ENCODE measurements at places on chromosomes 11 and 22.
A peak's percentile ranks its signal among the peaks of the same experiment; 100 is the strongest.

- DNase-seq: no peak
Observed at GRCh38 chr22:48579043-48579927, 1248.4 kb downstream of the BRD1 start.

- no peak for DNase-seq
Observed at GRCh38 chr11:129871914-129872313, 23.5 kb downstream of the NFRKB start.

DNA sequence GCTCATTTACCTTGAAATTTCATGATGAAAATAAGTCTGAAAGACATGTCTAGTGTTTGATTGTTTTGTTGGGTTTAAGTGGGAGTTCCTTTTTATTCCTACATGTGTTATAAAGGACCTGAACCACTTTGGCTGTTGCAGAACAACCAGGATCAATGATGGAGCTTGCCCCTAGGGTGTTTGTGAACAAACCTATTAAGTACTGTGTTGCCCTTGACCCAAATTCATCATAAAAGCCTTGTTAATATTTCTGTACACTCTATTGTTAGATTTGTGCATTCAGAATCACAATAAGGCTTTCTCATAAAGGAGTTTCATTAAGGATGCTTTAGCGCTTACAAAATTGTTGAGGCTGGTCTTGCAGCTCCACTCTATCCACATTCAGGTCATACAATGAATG is 452.6 kb downstream of the NELL1 start:
- DNase-seq: no peak

GRCh38 chr22:34045311-34045710 is 125.0 kb upstream of the LARGE1 start:
- no peak for DNase-seq

DNA sequence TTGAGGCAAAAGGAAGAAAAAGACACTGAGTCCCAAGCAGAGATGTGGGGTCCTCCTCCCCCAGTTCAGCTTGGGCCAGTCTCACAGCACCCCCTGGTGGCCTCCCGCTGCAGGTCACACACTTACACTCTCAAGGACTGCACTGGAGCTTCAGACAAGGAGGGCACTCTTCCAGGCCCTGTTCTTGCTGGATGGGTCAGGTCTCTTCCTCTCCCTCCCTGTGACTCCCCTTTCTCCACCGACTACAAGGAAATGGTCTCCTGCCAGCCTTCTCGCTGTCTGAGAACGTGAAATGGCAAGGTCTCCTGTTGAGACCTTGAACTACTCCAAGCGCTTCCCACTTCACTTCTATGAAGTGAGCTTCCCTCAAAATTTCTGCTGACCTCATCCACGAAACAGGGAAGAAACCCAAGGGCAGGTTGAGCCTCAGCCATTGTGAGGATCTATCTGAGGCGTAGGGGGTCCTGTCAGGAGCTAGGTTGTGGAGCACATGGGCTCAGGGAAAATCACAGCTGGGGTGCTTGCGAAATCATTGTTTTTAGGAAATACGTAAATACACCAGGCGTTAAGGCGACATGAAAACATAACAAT is 11.2 kb upstream of the IGLL1 start:
- DNase-seq: peak; percentile 15

- no peak for DNase-seq
Observed at GRCh38 chr11:69352715-69353319, 58.9 kb downstream of the MYEOV start.

GRCh38 chr11:19395050-19395449 is 154.3 kb upstream of the E2F8 start:
- DNase-seq: no peak

- DNase-seq: no peak
Observed at GRCh38 chr11:2273771-2274170, 3.4 kb upstream of the ASCL2 start.

DNA sequence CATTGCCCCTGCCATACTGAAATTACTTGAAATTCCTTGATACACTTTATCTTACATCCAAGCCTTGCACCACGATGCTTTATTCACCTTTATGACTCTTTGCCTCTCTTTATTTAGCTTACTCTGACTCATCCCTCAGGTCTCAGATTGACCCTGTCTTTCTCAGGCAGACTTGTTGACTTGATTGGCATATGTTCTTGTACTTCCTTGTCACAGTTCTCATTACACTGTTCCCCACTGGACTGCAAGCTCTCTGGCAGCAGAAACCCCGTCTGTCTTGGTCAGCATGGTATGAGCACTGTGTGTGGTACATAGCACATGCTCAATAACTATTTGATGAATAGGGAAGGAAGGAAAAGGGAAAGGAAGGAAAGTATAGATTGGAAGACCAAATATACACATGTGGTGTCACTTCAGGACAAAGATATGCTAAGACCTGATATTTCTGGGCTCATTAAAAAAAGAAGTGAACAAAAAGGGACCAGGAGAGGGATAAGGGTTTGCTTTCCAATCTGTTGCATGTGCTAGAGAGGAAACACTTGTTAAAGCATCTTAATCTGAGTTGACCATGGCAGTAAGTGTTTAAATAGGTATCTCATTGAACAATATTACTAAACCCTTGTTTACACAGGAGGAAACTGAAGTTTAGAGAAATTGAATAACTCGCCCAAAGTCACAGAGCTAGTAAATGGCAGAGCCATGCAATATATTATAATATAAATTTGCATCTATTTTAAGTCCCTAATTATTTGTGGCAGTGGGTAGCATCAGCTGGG is 7.2 kb downstream of the LYVE1 start:
- DNase-seq: no peak

- DNase-seq: no peak
Observed at GRCh38 chr22:50268655-50269113, 1.5 kb downstream of the MAPK11 start.

DNA sequence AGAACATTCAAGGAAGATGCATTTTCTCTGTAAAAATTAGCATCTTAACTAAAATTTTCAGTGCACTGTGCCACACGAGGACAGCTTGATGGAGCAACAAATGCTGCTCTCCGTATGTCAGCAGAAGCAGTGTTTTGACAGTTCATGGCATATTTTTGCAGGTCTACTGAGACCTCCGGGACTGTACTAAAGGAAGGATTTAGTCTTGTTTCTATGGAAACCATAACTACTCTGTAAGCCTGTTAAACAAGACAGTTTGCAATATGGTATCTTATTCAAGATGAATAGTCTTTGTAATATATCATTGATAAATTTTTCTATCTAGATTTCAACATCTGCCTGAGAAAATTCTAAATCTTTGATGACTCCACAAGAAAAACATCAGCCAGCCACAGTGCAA is 184.0 kb upstream of the GUCY1A2 start:
- DNase-seq: no peak

DNA sequence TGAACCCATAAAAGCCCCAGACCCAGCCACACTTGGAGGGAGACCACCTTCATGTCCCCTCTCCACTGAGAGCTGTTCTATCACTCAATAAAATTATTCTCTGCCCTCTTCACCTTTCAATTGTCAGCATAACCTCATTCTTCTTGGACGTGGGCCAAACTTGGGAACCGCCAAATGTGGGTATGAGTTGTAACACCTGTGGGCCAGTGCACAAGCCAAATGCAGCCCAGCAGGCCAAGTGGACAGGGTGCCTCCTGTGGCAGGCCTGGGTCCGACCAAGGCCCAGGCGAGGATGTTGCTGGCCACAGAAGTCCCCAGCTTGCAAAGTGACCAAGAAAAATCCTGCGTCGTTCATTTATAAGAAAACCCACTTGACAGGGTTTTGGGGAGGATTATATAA is 621.2 kb downstream of the METTL15 start:
- DNase-seq: no peak

DNA sequence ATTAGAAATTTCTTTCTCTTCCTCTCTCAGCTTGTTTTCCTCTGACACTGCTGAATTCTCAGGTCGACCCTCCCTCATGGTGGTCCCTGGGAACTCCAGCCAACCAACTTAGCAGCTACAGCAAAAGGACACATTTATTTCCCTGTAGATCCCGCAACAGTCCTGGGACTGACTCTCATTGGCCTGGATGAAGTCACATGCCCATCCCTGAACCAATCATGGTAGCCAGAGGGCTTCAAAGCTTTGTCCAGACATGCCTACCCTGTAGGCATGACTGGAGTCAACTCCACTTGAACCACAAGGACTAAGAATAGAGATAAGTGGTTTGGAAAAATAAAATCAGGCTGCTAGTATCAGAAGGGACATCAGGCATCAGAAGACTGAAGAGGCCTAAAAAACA is 84.6 kb upstream of the LRRC55 start:
- DNase-seq: no peak

- no peak for DNase-seq
Observed at GRCh38 chr11:41201156-41201555, 258.3 kb downstream of the LRRC4C start.

- no peak for DNase-seq
Observed at GRCh38 chr11:120432056-120433018, 79.2 kb upstream of the GRIK4 start.

- no peak for DNase-seq
Observed at GRCh38 chr22:46515208-46516111, 22.0 kb downstream of the CELSR1 start.

DNA sequence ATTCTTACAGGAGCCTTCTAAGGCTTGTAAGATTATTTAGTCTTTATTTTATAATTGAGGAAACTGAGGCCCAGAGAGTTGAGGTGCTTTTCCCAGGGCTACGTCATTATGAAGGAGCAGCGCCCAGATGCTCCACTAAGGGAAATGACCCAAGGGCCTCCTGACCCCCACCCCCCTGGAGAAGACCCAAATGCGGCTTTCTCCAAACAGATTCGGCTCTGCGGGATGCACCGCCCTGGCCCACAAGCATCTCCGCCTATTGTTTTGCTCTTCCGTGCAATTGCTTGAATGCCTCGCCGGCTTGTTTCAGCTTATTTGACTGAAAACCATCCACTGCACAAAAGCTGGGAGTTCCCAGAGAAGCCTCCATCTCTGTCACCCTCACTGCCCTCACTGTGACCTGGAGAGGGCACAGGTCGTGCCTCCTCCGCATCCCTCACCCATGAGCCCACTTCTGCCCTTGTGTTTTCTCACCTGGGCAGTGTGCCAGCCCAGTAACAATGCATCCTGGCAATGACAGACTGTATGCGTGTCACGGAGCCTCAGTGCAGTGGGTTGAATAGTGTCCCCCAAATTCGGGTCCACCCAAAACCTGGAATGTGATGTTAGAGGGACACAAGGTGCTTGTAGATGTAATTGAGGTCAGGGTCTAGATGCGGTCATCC is 790.2 kb downstream of the TBC1D22A start:
- no peak for DNase-seq

DNA sequence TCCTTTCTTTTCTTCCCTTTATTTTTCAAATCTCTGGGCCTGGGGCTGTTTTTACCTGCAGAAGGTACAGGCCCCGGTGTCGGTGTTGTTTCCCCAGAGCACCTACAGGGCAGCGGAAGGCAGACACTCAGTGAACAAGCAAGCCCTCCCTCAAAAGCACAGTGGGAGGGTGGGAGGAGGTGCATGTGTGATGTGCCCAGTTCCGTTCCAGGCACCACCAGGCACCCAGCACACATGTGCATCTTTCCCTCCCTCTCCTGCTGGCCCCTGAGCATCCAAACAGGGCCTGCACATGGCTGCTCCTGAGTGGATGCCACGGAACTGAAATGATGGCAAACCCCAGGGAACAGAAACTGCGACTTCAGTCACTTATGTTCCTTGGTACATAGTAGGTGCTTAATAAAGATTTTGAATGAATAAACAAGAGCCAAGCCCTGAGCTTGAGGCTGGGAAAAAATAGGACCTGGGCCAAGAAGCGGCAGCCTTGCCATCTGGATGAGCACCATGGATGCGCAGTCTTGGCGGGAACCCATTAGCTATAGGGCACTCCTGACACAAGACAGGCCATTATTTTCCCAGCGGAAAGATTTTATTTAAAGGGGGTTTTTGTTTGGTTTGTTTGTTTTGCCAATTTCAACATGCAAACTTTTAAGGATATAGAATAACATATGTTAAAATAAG is 47.8 kb downstream of the ARRB1 start:
- DNase-seq: no peak

DNA sequence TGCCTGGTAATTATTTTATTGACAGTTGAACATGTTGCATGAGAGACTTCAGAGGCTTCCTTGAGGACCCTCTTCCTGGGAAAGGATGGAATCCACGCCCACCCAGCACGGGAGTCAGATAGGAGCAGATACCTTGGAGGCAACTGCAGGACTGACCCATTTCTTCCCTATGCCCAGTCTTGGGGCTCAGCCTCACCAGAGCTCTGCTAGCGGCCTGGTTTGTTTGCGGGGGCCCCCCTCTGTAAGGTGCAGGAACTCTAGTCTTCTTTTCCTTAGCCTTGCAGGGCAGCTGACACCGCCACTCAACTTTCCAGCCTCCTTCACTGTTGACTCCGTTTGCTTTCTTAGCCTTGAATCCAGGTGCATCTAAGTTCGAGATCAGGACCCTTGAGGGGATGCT is 1032.8 kb downstream of the BRD1 start:
- DNase-seq: no peak

DNA sequence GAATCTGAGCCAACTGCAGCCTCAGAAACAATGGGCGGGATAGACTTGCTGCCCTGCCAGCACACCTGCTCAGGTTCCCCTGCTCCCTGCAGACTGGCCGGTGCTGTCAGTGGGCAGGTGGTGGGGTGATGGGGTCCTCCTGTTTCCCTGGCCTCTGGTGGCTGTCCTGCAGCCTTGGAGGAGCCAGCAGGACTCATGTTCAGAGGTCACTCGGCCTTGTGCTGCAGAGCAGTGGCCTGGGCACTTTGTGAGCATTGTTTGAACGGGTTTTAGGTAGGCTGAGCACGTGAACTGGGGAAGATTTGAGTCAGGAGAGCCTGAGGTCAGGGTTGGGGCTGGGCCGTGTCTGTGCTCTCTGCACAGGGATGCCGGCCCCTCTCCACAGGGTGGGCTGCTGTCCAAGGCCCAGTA is 17.6 kb downstream of the PPIL2 start:
- no peak for DNase-seq

- no peak for DNase-seq
Observed at GRCh38 chr11:110679323-110679975, 32.8 kb downstream of the ARHGAP20 start.

- DNase-seq: peak; percentile 45
Observed at GRCh38 chr22:46058091-46058420, 81.1 kb upstream of the WNT7B start.

GRCh38 chr11:123434262-123434661 is 4.2 kb downstream of the GRAMD1B start:
- peak; percentile 21 for DNase-seq
